Activated CD8-positive, alpha-beta T cell treated with anti-CD3 and anti-CD28 coated beads, Interleukin-2, amount 10 ng/mL, durations not matched to agents 7 days and 5 days (primary cell): ENCODE measurements at places on chromosomes 2 and 18. TPM values are rescaled to one million over a fixed set of nuclear protein-coding genes. Genes with fewer than 3 reads are reported as not detected.

The CNGA3 gene
- not detected for total RNA-seq

The HOXD4 gene
- total RNA-seq, result not detected

The MOCOS gene
- 0.47 TPM for total RNA-seq

GRCh38 chr2:191927319-191927867 lies 80.5 kb upstream of the CAVIN2 start:
- DNase-seq, result no peak
- peaks cover 9% of the 10 kb centered on the region for H3K27me3 ChIP-seq
- H3K4me3 ChIP-seq, result no peak overlapping the region
- H3K36me3 ChIP-seq, result no peaks in the 10 kb centered on the region

DNA sequence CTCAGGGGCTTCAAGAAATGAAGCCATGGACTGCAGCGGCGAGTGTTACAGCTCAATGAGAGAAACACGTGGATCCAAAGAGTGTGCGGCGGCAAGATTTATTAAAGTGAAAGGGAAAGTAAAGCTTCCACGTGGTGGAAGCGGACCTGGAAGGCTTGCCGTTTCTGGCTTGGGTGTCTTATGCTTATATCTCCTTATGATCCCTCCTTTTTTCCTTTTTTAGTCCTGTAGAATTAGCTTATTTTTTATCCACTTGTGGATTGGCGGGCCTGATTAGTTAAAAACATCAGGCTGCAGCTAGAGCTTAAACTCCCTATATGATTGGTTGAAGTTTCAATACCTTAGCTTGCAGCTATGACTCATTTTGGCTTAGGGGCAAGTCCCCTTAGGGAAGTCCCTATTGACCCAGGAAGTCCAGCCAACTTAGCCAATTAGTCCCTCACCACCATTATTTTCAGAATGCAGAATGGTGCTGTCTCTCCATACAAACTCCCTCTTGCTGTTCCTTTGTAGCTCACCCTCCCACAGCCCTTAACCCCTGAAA lies 11.6 kb upstream of the HNMT start:
- H3K36me3 ChIP-seq, result no peaks in the 10 kb centered on the region
- DNase-seq, result no peak
- H3K4me1 ChIP-seq, result peaks cover 7% of the 10 kb centered on the region

DNA sequence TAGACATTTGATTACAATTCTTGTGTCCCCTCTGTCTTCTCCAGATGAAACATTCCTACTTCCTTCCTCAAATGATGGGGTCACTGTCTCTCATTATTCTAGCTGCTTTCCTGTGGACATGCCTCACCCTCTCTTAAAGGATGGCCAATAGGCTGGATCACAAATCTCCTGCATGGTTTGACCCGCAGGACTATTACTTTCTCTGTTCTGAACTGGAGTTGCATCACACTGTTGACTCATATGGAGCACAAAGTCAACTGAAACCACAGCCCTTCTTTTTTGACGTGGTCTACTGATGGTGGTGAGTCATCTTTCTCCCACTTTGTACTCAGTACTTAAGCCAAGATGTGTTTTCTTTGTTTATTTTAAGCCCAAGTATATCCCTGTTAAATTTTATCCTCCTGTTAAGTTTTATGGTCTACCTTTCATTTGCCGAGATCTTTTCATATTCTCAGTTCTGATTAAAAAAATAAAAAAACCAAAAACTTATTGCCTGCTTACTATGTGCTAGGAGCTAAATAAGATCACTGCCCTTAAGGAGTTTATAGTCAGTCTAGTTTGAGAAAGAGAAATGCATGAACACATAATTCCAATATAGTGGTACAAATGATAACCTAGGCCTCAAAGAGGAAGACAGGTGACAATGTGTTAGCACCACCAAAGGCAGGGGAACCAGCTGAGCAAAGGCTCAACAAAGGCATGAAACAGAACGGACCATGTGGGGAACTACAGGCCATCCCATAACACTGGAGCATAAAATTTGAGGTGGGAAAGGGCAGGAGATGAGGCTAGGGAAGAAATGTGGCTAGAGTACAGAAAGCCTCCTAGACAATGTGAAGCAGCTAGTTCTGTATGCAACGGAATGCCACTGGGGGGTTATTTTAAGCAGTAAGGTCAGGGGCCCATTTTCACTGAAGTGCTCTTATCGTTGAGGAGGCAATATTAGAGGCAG lies 67.6 kb upstream of the ZFP36L2 start:
- peak overlapping the region; percentile 88 for H3K27ac ChIP-seq
- no peaks in the 10 kb centered on the region for H3K27me3 ChIP-seq
- peaks cover 30% of the 10 kb centered on the region for H3K36me3 ChIP-seq
- peak; percentile 71 for DNase-seq
- H3K4me3 ChIP-seq, result no peak overlapping the region

DNA sequence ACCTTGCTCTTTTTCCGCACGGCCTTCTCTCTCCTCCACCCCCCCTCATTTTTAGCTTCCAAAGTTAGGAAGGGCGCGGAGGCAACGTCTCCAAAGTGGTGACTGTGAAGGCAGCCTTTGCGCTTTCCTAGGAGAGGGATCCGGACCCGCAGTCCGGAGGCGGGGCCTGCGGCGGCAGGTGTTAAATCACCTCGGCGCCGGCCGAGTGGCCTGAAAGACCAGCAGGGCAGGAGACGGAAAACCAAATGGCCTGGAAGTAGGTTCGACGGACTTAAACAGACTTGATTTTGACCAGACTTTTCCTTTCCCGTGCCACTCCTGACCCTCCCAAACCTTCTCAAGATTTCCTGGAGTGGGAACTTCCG lies 615 bp downstream of the GORASP2 start:
- H3K27ac ChIP-seq, result peak overlapping the region; percentile 97
- peak overlapping the region; percentile 99 for H3K4me3 ChIP-seq
- no peaks in the 10 kb centered on the region for H3K27me3 ChIP-seq
